ENCODE measurements at places on chromosomes 13 and 19.
A peak's percentile ranks its signal among the peaks of the same experiment; 100 is the strongest.

GRCh38 chr19:55526216-55527196, 10.4 kb downstream of the SBK2 start:
- DNase-seq = no peak

DNA sequence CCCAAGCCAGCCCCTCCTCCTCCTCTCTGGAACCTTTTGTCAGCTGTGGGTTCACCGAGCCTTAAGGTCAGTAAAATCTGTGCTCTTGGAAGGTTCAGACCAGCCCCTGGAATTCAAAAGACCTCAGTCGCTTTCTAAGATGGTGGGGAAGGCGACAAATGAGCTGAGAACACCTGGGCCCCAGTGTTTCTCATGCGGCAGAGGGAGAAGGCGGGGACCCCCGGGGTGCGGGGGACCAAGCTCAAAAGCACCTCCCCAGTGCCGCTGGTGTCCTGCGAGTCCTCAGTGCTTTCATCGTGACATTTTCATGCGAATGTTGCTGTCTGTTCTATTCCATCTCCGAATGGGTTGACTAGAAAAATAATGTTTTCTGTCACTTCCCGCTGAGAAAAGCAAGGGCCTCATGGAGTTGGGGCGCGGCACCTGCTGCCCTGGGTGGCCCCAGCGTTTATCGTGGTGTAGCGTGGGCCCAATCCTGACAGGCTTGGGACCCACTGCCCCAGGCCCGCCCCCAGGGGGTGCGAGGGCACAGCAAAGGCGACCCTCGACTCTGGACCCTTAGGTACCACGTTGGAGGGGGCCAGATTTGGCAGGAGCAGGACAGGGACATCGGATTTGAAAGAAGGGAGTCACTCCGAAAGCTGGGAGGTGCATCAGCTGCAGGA, 751 bp upstream of the NTN5 start:
- DNase-seq = no peak

GRCh38 chr19:18712981-18713380, 29.5 kb downstream of the CRTC1 start:
- DNase-seq = no peak

DNA sequence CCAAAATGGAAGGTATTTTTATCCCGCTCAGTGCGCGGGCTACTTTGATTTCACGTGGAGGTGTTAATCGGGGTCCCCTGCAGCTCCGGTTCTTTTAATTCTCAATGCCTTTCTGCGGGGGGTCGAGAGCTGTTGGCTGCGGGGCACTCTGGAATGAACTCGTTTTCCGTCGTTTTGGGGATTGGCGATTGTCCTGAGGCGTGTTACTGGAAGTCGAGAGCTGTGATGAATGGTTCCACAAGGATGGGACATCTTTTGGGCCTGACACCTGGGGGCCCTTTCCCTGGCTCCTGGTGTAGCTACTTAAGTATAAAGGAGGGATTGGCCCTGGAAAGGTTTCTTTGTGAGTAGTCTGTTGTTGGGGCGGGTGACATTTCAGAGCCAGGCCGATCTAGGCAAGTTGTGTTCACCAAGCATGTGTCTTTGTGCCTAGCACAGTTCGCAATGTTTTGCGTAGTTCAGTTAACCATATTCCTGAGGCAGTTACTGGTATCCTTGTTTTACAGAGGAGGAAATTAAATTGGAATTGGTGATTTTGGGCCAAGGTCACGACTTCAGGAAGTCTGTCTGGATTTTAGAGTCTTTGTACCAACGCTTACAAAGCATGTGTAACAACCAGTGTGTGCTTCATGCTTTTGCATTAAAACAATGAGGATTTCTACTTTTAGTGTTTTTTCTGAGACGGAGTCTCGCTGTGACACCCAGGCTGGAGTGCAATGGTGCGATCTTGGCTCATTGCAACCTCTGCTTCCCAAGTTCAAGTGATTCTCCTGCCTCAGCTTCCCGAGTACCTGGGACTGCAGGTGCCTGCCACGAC, 846 bp downstream of the RPL13A start:
- DNase-seq = no peak

- no peak for DNase-seq
These were observed 26.8 kb upstream of the SACS start for GRCh38 chr13:23460309-23460708.

GRCh38 chr19:56085571-56086275, 35.4 kb downstream of the ZNF787 start:
- no peak for DNase-seq

- DNase-seq = no peak
These were observed 16.4 kb downstream of the RCN3 start for GRCh38 chr19:49544154-49544553.

DNA sequence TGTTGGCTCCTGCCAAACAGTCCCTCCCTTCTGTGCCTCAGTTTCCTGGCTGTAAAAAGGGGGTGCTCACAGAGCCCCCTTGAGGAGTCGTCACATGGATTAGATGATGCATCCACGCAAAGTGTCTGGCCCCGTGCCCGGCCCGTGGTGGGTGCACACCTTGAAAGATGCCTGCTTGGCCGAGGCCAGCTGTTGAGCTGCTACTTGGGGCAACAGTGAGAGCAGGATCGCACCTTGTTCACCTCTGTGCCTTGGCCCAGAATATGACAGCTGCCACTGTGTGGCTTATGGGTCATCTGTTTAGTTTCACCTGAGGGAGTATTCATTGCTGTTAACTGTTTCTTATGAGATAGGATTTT, 17.7 kb downstream of the CRTC1 start:
- no peak for DNase-seq

- no peak for DNase-seq
These were observed 13.4 kb upstream of the NALCN start for GRCh38 chr13:101429733-101430132.

DNA sequence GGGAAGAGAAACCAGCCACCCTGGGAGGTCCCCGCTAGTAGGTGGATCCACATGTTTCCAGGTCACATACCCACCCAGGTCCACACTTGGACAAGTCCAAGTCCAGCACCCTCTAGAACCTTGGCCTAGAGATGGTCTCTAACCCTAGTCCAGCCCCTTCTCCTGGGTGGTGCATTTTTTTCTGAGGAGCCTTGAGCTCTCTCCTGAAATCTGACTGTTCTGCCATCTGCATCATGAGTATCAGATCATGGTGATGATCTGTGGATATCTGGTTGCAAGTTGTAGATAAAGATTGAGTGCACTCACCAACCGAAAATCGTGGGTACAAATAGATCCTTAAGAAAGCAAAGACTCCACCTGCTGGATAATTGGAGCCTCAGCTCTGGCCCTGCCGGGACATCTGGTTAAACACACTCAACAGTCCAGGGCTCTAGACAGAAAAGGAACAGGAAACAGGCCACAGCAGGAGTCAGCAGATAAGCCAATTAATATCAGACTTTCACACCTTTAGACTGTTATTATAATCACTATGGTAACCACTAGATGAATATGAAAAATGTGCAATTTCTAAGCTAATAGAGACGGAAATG, 41.1 kb downstream of the GPR12 start:
- DNase-seq = no peak

- no peak for DNase-seq
These were observed 44.5 kb downstream of the RFX2 start for GRCh38 chr19:6065685-6066374.

DNA sequence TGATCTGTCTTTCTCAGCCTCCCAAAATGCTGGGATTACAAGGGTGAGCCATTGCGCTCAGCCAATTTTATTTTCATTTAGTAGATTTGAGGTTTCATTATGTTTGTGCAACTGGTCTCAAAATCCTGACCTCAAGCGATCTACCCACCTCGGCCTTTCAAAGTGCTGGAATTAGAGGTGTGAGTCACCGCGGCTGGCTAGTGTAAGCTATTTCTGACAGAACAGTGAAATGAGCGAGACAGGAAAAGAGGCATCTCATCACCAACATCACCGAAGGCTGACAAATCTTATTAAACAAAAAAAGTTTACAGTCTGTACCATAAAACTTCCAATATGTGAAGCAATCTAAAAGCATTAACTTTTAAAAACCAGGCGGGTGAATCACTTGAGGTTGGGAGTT, 12.2 kb upstream of the ZNF888 start:
- no peak for DNase-seq

- DNase-seq = no peak
These were observed 77.4 kb downstream of the PDS5B start for GRCh38 chr13:32663660-32664059.

GRCh38 chr19:10452726-10453618, 32.6 kb downstream of the PDE4A start:
- no peak for DNase-seq

GRCh38 chr13:111177921-111178320, 62.8 kb downstream of the ARHGEF7 start:
- no peak for DNase-seq

GRCh38 chr19:18735324-18735723, 51.8 kb downstream of the CRTC1 start:
- DNase-seq = no peak

DNA sequence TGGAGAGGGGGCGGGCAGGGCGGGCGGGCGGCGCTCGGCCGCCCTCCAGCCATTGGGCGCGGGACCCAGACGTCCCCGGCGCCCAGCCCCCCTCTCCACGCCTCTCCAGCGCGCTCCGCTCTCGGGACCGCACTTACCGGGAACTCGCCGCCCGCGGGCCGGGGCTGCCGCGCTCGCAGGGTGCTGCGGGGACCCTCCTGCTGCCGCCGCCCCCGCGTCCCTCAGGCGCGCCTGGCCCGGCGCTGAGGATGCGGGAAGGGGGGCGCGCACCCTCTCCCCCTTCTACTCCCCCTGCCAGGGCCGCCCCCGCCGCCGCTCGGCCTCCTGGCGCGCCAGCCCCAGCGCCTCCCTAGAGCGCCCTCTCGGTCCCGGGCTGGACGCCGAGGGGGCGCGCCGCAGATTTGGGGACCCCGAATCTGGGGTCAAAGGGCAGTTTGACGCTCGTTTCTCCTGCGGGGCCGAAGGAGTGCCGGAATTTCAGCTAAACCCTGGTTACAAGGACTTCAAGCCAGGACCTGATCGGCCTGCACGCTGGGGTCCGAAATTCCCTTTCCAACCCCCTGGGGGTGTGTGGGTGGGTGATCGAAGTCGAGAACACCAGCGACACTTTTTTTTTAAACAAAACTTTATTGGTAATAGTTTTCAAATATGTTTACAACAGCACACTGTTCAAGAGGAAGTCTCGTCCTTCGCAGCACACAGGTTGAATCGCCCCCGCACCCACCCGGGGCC, 696 bp upstream of the SAMD1 start:
- DNase-seq = peak; percentile 76

GRCh38 chr13:75076476-75076875, 405.5 kb downstream of the TBC1D4 start:
- DNase-seq = no peak

DNA sequence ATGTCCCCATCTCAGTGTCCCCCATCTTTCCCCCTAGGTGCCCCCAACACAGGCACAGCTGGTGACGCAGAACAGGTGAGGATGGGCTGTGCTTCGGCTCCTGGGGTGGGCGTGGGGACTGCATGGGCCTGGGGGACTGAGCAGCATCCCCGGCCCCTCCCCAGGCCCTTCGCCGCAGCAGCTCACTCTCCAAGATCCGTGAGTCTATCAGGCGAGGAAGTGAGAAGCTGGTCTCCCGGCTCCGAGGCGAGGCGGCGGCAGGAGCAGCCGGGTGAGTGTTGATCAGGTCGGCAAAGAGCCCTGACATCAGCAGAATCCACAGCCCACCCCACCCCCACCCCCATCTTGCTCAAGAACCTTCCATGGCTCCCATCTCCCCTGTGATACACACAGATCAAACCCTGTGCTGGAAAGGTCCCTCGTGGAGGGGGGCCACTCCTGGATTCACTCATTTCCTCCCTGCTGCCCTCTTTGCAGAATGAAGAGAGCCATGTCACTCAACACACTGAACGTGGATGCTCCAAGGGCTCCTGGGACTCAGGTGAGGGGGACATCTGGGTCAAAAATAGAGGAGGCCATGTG, 10.0 kb downstream of the KLC3 start:
- no peak for DNase-seq

DNA sequence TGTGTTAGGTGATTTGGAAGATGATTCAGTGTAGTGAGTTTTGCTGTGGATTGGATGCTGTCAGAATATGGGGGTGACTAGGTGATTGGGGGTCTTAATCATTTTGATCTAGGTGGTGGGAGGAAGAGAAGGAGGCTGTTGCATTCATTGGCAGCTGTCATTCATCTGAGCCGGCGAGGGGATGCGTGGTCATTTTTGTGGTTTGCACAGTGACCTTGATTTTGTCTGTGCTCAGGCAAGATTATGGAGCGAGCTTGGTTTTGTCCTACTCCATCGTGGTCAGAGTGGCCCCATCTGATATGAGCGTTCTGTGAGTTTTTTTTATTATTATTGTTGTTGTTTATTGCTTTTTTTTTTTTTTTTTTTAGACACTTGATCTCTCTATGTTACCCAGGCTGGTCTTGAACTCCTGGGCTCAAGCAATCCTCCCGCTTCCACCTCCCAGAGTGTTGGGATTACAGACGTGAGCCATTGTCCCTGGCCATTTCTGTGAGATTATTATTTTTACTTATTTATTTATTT, 42.0 kb downstream of the SPTBN4 start:
- no peak for DNase-seq

DNA sequence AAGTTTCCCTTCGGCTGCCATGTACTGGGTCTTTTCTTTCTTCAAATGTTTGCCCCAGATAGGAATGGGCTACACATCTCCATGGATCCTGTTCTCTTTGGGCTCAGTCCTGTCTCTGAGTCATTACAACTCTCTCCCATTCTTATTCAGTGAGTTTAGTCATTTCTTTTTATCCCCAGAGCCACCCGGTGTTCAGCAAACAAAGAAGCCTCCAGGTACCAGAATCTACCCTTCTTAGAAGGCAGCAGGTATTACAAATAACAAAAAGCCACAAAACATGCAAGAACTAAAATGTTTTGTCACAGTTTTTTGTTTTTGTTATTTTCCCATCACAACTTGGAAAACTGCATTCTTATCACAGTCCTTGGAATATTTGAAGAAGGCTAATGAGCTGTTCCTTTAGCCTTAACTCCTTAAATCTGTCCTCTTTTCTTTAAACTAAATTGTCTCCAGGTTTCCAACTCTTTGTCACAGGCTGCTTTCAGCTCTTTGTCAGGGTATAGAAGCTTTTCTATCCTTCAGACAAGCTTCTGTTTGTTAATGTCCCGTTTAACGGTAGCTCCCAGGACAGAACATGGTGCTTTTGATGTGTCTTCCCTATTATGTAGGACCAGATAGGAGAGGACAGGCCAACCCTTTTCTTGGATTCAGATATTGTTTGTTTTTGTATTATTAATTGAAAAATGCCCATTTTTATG, 215.5 kb upstream of the HTR2A start:
- DNase-seq = no peak

GRCh38 chr13:87792878-87793277, 121.7 kb downstream of the SLITRK5 start:
- DNase-seq = no peak

GRCh38 chr13:63938851-63939250, 2523.2 kb upstream of the PCDH20 start:
- DNase-seq = no peak

- DNase-seq = no peak
These were observed 31.9 kb upstream of the LILRA2 start for GRCh38 chr19:54541712-54542111.

Data from memory B cell (primary cell).